ENCODE measurements at places on chromosomes 6 and 20.

DNA sequence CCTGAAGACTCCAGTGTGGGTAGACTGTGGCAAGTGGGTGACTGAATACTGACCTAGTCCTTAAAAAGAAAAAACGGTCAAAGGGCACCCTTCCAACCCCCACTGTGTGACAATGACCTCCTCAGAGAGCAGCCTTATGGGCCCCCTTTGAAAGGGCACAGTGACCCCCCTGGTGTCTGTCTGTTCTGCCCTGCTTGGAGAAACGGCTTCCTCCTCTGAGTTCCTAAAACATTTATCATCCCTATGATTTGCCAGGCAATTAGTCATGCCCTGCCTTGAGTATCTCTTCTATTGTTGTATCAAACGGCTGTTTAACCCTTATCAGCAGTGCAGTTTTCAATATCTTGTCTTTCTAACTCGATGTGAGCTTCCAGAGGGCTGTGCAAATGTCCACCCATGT is 21.0 kb upstream of the STX16 start:
- no peak for DNase-seq

DNA sequence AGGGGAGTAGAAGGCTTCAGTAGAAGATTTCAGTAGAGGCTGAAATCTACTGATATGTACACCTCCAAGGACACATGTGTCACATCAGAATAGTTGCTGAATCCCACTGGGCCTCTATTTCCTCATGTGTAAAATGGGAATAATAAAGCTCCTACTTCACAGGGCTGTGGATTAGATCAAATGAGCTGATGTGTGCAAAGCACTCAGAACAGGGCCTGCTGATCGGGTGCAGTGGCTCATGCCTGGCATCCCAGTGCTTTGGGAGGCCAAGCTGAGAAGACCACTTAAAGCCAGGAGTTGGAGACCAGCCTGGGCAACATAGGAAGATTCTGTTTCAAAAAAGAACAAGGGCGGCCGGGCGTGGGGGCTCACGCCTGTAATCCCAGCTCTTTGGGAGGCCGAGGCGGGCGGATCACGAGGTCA is 8.1 kb upstream of the AP5S1 start:
- no peak for DNase-seq

- DNase-seq: no peak
Measured at GRCh38 chr20:20084296-20084752, 32.0 kb downstream of the CFAP61 start.

DNA sequence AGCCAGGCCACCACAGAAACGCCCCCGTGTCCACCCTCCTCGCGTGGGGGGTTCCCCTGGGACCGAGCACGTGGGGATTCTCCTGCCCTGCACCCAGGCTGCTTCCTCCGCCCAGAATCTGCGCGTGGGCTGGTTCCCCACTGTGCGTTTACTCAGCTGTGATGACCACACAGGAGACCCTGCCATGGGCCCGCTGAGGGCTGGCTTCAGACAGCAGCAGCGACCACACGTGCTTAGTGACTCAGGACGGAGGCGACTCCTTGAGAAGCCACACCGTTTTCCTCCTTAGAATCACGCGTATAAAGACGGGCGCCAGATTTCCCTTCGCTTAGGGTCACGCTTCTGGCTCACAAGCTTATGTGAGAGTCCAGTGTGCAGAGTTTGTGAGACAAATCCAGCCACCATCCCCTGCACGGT is 63.9 kb upstream of the PDE10A start:
- no peak for DNase-seq

GRCh38 chr6:39852324-39852723 is 60.1 kb downstream of the DAAM2 start:
- no peak for DNase-seq

GRCh38 chr6:117907601-117908245 is 659 bp downstream of the SLC35F1 start:
- no peak for DNase-seq

Data from activated naive CD4-positive, alpha-beta T cell (primary cell).